Nephron progenitor cell (in vitro differentiated cells): ENCODE measurements at places on chromosomes 4 and X.

DNA sequence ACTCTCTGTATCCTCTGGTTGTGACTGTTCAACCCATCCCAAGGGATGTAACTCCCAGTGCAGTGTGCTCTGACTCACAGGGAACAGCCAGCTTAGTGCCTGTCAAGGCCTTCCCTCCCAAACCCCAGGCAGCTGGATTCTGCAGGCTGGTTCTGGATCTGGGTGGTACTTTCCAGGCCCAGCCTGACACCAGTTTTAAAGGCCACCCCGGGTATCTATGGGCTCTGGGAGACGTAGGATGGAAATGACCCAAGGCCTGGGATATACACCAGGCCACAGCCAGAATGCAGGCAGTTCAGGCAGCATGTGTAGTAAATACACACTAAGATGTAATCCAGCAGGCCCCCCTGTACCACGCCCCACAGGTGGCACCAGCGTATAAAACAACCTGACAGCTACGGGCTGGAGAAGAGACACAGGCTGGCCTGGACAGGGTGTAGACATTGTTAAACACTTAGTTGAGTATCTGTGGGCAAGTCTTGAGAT, 64.2 kb downstream of the SPINK2 start:
- DNase-seq: no peak

DNA sequence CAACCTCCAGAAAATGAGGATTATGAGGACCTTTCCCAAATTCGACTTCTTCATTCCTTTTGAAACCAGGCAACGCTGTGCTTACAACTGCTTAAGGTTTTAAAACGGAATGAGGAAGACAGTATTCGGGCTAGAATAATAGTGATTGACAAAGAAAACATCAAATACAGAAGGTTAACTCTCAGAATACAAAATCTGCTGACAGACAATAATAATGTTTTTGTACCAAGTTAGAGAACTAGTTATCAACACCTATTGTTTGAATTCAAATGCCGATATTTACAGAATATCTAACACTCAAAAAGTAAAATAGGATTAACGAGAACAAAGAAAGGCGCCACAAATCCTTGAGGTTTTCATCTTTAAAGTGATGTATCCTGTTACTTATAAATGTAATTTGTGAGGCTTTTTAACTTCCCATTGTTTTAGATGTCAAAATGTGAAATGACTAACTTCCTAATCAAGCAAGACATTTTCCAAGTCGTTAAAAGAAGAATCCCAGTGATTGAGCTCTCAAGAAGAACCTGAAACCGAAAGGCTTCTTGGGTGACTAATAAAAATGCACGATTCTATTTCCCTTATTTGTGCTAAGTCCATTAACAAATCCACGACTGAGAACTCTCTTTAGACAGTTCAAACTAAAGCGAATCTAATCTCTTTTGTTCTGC, 118.3 kb downstream of the SORBS2 start:
- DNase-seq: no peak

DNA sequence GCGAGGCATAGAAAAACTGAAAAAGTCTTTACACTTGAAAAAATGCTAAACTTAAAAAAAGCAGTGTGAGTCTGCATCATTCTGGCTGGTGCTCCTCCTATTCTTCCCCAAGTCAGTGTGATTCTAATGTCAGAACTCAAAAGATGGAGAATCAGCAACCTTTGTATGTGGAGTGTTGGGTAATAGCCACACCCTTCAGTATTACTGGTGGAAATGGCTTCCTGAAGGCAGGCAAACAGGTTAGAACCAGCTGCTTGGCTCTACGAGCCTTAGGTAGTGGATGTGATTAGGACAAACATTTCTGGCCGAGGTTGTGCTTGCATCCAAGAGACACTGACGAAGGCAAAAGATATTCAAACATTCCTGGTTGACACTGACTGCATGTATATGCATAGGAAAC, 353.4 kb upstream of the TACR3 start:
- no peak for DNase-seq

GRCh38 chr4:111792632-111793031, 352.6 kb upstream of the FAM241A start:
- DNase-seq: no peak

GRCh38 chr4:1222036-1222789, 26.7 kb downstream of the CTBP1 start:
- no peak for DNase-seq

GRCh38 chrX:51148848-51149247, 183.8 kb upstream of the NUDT10 start:
- DNase-seq: no peak

GRCh38 chr4:8741513-8742226, 130.0 kb downstream of the HMX1 start:
- no peak for DNase-seq

DNA sequence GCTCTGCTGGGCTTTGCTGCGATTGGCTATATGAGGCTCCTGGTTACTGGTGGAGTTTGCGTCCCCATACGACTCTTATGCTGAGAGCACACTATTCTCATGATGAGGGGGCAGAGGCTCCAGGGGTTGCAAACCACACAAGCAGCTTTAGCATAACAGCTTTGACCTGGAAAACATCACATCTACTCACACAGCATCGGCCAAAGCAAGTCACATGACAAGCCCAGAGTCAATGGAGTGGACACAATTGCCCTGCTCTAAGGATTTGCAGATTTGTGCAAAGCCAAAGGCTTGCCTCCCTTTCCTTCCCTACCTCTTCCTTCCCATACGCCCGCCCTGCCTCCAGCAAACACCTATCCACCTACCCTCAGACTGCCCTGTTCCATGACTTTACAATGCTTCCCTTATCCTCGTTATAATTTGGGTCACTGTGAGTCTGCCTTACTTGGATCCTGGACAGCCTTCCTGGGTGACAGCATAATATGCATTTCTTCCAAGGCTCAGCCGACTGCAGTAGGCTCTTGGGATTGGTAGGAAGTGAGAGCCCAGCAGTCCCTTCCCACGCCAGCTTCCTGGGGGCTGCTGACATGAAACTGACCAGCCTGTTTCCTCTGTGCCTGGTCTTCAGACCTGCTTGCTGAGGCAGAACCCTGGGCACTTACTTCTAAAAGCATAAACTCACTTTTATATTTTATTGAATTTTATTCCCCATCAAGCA, 208.2 kb upstream of the PSAPL1 start:
- DNase-seq: no peak

DNA sequence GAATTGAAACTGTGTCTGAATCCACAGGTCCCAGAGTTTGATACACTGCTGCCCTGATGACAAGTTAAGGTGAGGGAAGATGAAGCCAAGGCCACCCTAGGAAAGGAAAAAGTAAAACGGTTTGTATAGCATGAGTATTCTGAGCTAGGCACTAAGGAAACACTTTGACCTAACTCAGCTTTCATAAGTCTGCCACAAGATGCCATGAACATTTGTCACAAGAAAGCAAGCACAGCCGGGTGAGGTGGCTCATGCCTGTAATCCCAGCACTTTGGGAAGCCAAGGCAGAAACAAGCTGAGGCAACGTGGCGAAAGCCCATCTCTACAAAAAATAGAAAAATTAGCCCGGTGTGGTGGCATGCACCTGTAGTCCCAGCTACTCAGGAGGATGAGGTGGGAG, 34.2 kb downstream of the ELOVL6 start:
- DNase-seq: no peak

- no peak for DNase-seq
These were observed 200.0 kb downstream of the DCLK2 start for GRCh38 chr4:150278206-150278605.

DNA sequence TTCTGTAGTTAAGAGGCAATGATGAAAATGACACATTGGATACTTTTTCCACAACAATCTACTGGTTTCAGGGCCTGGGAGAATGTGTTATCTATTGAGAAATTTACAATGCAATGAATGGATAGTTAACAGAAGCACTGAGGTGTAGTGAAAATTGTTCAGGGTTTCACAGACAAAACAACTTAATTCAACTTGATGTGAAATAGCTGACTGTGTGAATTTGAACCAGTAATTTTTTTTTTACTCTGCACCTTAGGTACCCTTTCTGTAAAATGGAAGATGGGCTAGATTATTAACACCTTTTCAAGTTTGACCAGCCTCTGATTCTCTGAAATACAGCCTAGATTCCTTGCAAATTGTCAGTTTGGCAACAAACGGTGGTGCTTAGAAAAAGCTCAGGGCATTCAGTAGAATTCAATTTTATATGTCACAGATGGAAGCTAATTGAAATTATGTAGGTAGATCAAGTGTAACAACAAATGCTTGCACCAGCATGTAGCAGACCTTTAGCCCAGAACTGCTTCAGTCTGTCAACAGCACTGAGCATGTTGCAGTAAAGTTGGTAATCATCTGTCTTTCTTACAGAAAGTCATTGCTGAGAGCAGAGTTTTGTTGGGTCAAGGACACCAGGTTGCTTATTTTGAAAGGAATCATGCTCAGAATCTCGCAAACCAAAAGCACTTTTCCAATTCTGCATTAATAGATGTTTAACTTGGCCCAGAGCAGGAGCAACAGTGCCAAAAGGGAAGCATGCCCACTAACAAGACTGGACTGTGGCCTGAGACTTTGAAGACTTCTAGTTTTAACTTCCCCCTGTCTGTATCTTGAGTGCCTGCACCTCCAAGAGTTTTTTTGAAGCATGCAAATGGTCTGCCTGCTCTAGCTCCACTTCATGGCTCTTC, 526.6 kb downstream of the PACRGL start:
- DNase-seq: no peak

GRCh38 chr4:168218645-168219044, 99.9 kb downstream of the DDX60 start:
- DNase-seq: no peak

DNA sequence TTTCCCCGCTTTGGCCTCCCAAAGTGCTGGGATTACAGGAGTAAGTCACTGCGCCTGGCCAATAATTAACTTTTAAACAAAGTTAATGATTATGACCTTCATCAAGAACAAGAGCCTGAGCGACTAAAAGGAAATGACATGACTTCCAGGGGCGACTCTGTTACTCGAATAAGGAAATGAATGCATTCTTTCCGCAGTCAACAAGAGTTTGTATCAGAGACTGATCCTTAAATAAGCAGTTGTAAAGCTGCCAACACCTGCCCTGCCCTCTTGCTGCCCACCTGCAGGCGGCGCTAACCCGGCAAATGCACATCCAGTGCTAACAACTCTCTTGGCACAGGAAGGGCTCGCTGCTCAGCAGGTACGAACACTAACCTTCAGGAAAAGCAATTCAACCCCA, 27.3 kb downstream of the WDR1 start:
- DNase-seq: no peak
